ENCODE measurements at places on chromosomes 3 and 15.

GRCh38 chr15:55879181-55879580, 114.2 kb downstream of the NEDD4 start:
- no peak for DNase-seq

- DNase-seq = no peak
Observed at GRCh38 chr15:98375513-98376340, 272.6 kb upstream of the IGF1R start.

DNA sequence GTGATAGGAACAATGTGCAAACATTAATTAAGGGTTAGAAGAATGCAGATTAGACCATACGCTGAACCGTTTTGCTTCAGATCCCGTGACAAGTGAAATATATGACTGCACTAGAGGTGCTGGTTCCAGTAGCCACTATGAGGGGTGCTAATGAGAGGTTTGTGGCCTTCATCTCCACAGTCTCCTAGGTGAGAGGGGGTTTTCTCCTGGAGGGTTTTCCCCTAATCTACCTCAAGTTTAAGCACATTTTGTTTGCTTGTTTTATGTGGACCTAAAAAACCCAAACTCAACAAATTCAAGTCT, 13.7 kb upstream of the SHF start:
- DNase-seq = no peak

- DNase-seq = no peak
Observed at GRCh38 chr15:39453620-39454019, 127.3 kb upstream of the THBS1 start.

GRCh38 chr3:134810052-134810435, 15.0 kb downstream of the EPHB1 start:
- no peak for DNase-seq

DNA sequence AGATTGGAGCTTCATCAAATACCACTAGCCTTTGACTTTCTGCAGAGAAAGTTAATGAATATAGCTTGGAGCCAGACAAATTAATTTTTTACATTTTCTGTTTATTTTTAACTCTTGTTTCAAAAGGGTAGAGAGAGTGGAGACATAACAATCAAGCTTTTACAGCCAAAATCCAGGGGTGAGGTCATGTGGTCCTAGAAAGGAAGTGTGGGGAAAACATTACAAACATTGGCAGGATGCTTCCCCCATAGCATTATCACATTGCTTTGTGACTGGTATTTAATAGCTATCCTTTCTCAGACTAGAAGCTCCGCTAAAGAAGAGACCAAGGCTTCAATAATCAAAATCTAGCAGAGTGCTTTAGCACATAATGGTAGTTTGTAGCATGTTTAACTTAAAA, 46.4 kb upstream of the PHLDB2 start:
- DNase-seq = no peak

DNA sequence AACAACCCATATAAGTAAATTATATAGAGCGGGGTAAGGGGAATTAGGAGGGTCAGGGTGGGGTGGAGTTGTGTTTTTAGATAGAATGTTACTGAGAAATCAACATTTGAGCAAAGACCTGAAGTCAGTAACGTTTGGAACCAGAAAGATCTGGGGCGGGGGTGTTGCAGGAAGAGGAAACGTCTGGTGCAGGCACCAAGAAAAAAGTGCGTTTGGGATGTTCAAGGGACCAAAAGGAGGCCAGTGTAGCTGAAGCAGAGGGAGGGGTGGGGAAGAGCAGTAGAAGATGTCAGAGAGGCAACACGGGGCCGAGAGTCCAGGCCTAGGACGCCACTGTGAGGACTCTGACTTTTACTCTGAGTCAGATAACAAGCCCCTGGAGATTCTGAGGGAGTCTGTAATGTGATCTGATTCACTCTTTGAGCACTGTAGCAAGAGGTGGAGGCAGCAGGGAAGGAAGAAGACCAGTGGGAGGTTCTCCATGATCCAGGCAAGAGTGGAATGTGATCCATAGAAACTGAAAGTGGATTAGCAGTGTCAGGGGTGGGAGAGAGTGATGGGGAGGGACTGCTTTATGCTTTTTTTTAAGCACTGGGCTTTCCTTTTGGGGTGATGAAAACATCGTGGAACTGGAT, 179.3 kb upstream of the CHRM5 start:
- no peak for DNase-seq

GRCh38 chr3:8760506-8760905, 8.9 kb downstream of the OXTR start:
- no peak for DNase-seq

GRCh38 chr3:47394881-47395280, 14.1 kb downstream of the PTPN23 start:
- no peak for DNase-seq

DNA sequence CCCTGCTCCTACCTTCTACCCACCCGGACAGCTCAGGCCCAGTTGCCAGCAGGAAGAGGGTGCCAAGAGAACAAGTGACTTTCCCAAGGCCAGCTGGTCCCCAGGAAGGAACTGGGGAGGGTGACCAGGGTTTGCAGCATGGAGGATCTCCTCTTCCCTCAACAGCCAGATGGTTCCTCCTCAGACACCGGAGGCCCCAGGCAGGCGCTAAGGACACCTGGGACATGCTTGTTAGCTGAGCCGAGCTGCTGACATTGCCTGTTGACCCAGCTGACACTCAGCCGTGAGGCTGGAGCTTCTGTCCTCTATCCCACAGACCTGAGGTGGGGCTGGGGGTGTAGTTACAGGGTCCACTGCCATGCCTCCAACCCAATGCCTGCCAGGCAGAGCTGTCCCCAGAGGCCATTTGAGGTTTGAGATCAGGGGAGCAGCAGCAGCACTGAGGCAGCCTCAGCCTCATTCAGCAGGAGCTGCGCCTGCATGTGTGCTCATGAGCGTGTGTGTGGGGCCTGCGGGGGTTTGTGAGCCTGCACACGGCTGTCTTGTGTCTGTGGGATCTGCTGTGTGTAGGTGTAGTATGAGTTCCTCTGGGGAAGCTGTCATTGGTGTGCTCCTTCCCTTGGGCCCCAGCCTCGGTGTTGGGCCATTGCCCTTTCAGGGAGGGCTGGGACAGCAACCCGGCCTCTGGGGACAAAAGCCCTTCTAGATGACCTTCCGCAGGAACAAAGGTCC, 7.1 kb downstream of the CPLX3 start:
- no peak for DNase-seq

DNA sequence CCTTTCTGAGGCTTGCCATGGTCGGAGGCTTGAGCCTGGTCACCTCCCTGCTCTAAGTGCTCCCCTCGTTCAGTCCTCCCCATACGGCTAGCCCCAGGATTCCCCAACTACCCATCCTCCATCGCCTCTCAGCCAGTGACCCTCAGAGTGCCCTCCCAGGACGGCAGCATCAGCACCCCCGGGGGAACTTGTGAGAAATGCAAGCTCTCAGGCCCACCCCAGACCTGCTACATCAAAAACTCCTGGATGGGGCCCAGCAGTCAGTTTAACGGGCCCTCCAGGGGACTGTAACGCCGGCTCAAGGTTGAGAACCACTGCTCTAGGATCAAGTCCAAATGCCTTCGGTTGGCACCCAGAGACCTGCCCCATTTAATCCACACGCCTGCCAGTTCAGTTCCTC, 6.9 kb downstream of the ADAMTS17 start:
- DNase-seq = no peak

DNA sequence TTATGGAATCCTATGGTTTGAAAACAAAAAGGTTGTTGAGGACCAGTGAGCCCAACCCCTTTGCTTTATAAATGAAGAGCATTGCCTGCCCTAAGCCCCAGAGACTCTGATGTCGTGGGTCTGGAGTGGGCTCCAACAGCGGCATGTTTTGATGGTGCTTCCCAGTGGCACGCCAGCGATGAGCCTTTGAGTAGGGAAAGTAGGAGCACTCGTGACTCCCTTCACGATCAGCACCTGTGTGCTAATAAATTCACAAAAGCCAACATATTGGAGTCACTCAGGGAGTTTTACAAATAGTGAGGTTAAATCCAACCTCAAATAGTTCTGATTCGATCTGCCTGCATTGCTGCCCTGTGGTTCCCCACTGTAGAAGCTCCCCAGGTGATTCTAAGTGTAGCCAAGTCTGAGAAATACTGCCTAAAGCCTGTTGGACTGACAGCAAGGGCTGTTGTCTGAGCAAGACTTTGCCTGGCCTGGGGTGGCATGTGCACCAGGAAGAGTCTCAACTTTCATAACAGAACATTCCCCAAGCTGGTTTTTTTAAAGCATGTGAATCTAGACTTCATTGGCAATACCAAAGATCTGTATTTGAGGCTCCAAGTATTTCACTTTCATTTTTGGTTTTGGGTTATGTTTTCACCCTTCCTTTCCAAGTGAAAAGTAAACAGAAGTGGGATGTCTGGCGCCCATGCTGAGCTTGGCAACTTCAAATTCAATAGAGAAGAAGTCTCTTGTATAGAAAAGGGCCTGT, 9.9 kb downstream of the CCR5 start:
- DNase-seq = no peak

DNA sequence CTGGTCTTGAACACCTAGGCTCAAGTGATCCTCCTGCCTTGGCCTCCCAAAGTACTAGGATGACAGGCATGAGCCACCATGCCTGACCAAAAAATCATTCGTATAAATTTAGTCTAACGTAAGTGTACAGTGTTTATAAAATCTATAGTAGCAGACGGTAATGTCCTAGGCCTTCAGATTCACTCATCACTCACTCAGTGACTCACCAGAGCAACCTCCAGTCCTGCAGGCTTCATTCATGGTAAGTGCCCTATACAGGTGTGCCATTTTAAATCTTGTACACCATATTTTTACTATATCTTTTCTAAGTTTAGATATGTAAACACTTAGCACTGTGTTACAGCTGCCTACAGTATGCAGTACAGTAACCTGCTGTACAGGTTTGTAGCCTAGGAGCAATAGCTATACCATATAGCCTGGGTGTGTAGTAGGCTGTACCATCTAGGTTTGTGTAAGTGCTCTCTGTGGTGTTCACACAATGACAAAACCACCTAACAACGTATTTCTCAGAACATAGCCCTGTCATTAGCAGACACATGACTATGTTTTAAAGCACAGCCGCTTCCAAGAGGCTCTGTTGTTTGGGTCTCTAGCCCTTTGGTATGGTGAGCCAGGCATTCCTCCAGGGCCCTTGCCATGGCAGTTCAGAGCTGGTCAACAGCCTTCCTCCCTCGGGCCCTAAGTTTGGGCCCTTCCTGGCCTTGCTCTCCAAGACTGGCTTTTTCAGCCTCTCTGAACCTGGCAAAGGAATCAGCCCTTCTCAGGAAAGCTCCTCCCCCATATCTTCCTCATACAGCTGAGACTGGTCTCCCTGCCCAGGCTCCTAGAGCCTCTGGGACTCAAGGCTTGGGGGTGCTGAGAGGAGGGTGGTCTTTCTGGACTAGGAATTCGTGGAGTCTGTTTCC, 1.9 kb upstream of the CCDC9B start:
- DNase-seq = no peak

DNA sequence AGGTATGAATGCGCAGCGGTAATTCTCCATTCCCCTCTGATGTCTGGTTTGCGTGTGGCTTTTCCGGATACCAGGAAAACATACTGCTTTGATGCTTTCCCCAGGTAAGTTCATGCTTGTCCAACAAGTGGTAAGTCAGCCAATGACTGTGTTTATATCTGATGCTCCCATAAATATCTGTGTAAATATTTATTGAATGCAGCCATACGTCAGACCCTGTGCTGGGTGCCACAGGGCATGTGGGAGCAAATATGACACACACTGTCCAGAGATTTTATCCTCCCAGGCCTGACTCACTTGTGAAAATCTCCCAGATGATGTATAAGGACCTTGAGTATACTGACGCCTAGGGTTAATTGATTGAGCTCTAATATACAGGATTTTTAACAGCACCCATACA, 29.6 kb upstream of the CEMIP start:
- DNase-seq = no peak

- no peak for DNase-seq
Observed at GRCh38 chr15:92819278-92820235, 80.6 kb upstream of the CHD2 start.

DNA sequence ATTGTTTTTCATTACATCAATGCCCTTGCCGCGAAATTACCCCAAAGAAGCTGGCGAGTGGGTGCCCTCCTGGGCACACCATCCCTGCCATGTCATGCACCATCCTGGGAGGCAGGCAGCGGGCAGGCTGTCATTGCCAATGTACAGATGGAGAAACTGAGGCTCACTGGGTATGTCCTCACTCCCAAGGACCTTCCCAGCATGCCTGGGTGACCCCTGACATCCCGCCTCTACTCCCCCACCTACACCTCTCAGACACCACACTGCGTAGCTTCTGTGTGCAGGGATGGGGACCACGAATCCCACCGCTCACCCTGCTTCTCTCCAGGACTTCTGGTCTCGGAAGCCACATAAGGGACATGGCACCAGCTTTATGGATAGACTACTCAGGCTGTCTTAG, 41.0 kb upstream of the SLC41A3 start:
- DNase-seq = no peak

- DNase-seq = no peak
Observed at GRCh38 chr3:169774186-169774585, 990 bp downstream of the MYNN start.

GRCh38 chr3:15755181-15755580, 42.6 kb downstream of the ANKRD28 start:
- DNase-seq = no peak

- DNase-seq = no peak
Observed at GRCh38 chr3:120472121-120472844, 21.5 kb upstream of the FSTL1 start.

DNA sequence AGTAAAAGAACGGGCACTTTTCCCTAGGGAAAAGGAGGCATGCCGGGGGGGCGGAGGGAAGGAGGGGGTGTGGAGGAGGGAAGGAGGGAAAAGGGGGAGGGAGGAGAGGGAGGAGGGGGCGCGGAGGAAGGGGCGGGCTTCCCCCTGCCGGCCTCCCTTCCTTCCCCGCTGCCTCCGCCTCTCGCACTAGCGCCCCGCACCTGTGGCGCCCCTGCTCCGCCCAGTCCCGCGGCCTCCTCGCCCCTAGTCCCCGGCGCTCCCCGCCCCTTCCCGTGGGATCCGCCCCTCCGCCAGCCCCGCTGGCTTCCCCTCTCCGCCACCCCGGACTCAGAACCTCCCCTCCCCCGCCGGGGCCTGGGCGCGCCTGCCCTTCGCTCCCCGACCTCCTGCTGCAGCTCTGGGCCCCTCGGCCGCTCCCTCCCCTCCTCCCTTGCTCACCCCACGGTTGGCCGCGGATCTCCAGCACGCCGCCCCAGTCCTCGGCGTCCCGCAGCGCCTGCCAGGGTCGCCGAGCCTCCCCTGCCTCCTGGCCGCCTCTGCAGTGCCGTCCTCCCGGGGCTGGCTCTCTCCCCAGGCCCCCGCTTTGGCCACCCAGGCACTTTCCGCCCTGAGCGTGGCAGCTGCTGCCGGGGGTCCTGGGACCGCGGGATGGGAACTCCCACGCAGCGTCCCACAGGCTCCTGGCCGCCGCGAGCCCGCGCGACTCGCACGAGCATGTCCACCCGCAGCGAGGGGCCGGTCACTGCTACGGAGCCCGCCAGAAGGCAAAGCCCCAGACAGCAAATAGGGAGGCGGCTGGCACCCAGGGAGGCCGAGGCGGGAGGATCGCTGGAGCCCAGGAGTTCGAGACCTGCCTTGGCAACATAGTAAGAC, 147.4 kb downstream of the TJP1 start:
- no peak for DNase-seq

DNA sequence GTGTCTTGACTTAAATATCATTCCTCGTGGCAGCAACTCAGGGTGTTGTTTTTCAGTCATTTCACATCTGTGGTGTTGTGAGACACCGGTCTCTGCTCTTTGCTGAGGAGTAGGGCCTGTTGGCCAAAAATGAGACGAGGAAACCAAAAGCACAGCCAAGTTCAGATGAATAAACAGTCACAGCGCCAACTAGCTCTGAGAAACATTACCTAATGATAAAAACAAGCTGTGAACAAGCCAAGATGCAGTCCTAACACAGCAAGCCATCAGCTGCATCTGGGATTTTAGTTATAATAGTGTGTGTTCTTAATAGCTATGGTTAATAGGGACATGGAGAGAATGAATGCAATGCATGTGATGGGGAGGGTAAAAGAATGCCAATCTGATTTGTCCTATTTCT, 843.4 kb upstream of the DPPA4 start:
- DNase-seq = no peak
